Activated naive CD8-positive, alpha-beta T cell treated with anti-CD3 and anti-CD28 coated beads, Interleukin-2, amount 10 ng/mL, durations not matched to agents 7 days and 5 days (primary cell): ENCODE measurements at places on chromosomes 5 and 9. TPM values are rescaled to one million over a fixed set of nuclear protein-coding genes. Genes with fewer than 3 reads are reported as not detected.

GRCh38 chr9:109781541-109782197 is 1.7 kb downstream of the PALM2AKAP2 start:
- no peak for DNase-seq

DNA sequence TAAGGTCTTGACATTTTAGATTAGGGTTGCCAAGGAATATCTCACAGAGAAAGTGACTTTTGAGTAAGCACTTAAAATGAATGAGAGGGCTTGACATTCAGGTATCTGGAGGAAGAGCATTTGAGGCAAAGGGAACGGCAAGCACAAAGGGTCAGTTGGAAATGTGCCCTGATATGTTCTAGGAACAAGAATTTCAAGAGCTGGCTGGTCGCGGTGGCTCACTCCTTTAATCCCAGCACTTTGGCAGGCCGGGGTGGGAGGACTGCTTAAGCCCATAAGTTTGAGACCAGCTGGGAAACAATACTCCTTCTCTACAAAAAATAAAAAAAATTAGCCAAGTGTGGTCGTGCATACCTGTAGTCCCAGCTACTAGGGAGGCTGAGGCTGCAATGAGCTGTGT is 16.5 kb downstream of the KIAA1958 start:
- no peak for DNase-seq

DNA sequence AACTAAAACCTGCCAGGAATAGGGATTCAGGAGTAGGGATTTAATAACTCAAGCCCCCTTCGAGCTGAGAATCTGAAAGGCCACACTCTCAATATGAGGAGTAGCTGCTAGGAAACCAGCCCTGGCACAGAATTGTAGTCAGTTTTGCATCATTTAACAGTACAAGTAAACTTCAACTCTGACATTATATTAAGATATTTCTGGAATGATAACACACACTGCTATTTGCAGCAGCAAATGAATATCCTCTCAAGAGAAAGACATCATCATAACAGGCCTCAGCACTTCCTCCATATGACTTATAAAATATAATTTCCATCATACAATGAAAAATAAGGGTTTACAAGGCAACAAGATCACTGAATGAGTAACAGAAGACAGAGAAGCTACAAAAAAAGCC is 138.2 kb upstream of the RFX3 start:
- DNase-seq, result no peak

GRCh38 chr9:122143876-122144405 is 15.6 kb downstream of the NDUFA8 start:
- DNase-seq, result no peak

DNA sequence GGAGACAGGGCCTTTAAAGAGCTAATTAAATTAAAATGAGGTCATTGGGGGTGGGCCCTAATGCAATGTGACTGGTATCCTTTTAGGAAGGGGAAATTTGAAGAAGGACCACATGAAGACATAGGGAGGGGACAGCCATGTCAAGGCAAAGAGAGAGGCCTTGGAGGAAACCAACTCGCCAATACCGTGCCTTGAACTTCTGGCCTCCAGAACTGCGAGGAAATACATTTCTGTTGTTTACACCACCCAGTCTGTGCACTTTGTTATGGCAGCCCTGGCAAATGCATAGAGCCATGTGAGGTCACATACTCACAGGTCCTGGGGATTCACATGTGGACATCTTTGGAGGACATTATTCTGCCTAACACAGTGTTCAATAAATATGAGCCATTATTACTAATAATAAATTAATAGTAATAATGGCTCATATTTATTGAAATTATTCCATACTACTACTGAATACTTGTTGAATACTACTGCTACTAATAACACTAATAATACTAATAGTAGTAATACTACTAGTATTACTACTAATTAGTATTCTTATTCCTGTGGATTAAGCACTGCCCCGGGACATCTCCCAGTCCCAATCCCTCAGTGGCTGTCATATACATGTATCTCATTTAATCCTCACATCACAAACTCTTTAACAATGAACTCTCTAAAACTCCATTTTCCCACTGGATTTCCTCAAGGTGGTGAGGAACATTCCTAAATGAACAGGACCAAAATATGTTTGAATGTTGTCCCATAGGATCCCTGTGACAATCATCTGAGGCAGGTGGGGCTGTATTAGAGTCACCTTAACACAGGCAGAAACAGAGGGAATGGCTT is 8.4 kb downstream of the TRAF1 start:
- DNase-seq, result no peak

- DNase-seq, result no peak
Observed at GRCh38 chr5:134491841-134492442, 33.5 kb upstream of the JADE2 start.

DNA sequence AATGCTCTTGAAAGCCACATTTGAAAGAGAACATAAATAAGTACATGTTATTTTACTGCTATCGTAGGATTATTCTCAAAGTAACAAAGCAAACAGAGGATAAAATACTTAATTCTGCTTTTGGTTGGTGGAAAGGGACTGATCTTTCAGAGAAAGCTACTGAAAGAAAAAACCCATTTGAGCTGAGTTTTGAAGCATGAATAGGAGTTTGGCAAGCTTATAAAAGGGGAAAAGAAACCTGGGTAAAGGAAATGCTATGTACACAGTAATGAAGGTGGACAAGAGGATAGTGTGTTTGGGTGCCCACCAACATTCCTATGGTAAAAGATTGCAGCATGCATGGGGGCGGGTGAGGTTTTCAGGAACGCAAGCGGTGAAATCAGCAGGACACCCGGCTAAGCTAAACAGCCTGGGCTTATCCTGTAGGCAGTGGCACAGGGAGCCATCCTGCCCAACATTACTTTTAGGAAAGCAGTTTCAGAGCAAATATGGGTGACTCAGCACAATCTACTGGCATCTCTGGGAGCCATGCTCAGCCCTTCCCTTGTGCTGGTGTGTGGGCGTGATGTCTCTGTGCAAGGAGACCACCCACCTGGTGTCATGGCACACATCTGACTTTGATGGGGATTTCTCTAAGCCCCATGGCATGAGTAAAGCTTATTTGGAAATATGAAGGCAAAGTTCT is 673.9 kb upstream of the KLF4 start:
- no peak for DNase-seq

GRCh38 chr9:82490019-82490499 is 501.5 kb downstream of the SPATA31D1 start:
- no peak for DNase-seq

- no peak for DNase-seq
Observed at GRCh38 chr9:121714075-121714705, 62.8 kb downstream of the DAB2IP start.

DNA sequence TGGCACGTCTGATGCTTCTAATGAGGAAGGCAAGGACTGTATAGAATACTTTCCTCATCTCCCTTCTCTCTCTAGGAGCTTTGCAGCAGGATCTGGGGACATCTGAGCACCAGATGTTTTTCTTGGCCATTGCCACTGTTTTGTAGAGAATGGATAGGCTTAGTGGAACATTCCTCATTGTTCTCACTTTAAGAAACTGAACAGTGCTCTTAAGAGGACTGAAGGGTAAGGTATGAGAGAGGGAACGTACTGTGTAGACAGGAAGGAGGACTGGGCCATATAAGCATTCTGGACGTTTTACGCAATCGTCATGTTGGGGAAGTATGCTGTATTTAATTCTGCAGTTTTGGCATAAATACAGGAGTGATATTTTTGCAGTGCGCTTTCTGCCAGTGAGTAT is 70.6 kb downstream of the SMARCA2 start:
- no peak for DNase-seq

DNA sequence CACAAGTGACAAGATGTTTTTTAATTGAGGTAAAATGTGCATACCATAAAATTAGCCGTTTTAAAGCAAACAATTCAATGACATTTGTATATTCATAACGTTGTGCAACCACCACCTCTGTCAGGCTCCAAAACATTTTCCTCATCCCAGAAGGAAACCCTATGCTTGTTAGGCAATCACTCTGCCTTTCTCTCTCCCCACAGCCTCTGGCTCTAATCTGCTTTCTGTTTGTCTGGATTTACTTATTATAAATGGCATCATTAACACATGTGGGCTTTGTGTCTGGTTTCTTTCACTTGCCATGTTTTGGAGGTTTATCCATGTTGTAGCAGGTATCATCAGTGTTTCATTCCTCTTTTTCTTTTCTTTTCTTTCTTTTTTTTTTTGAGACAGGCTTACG is 1.4 kb upstream of the N4BP3 start:
- DNase-seq, result no peak

- DNase-seq, result no peak
Observed at GRCh38 chr5:65555287-65555686, 7.7 kb downstream of the CENPK start.

GRCh38 chr5:176619203-176619568 is 9.2 kb upstream of the GPRIN1 start:
- DNase-seq, result peak; percentile 85

- no peak for DNase-seq
Observed at GRCh38 chr5:122262103-122262502, 49.9 kb upstream of the SNCAIP start.

- no peak for DNase-seq
Observed at GRCh38 chr9:116589392-116590354, 97.4 kb upstream of the TRIM32 start.

GRCh38 chr9:117742131-117742530 is 37.9 kb downstream of the TLR4 start:
- no peak for DNase-seq

GRCh38 chr5:115423541-115423940 is 121.0 kb downstream of the FEM1C start:
- no peak for DNase-seq

GRCh38 chr9:2964470-2964869 is 120.6 kb upstream of the PUM3 start:
- no peak for DNase-seq

GRCh38 chr5:33299621-33300208 is 141.1 kb upstream of the TARS1 start:
- DNase-seq, result no peak

DNA sequence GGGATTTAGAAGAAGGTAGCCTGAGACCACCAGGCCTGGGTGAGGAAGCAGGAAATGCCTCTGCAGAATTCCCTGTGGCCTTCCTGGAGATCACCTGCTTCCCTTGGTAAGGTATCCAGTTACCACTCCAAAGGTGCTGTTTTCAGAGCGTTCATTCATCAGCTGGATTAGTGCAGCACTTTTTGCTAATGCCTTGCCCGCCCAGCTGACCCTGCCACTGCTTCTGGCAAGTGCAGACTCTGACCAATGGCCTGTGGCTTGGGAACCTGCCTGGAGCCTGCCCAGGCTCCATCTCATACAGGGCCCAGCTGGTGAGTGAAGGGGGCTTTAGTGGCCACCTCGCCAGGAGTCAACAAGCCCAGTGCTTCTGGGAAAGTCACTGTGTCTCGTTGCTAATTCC is 48.6 kb downstream of the FOXI1 start:
- no peak for DNase-seq

DNA sequence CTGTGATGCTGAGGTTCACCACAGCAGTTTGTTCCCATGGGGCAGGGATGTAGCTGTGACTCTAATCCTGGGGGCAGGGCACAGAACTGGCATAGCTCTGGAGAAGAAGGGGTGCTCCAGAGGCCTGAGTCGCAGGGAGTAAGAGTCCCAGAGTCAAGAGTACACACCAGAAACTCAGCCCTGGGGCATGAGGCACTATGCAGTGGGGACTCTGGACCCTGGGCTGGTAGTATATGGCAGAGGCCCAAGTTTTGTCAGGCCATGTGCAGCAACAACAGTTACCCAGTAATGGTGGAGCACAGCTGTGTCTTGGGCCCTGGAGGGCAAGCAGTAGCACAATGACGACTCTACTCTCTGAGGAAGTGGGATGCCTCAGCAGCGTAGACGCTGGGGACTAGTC is 42.9 kb downstream of the TMEM38B start:
- no peak for DNase-seq

LHX2 gene
- not detected for total RNA-seq

FAM221B gene
- not detected for total RNA-seq

EIF4E1B gene
- not detected for total RNA-seq

IFNA2 gene
- not detected for total RNA-seq

SNX18 gene
- total RNA-seq, result 24.6 TPM

RANBP17 gene
- 0.53 TPM for total RNA-seq

PLCXD3 gene
- total RNA-seq, result not detected

CYLC2 gene
- total RNA-seq, result not detected

TRPM6 gene
- total RNA-seq, result not detected

DBH gene
- not detected for total RNA-seq

FGFR4 gene
- total RNA-seq, result 2.3 TPM
